ENCODE measurements at places on chromosomes 4 and X.

DNA sequence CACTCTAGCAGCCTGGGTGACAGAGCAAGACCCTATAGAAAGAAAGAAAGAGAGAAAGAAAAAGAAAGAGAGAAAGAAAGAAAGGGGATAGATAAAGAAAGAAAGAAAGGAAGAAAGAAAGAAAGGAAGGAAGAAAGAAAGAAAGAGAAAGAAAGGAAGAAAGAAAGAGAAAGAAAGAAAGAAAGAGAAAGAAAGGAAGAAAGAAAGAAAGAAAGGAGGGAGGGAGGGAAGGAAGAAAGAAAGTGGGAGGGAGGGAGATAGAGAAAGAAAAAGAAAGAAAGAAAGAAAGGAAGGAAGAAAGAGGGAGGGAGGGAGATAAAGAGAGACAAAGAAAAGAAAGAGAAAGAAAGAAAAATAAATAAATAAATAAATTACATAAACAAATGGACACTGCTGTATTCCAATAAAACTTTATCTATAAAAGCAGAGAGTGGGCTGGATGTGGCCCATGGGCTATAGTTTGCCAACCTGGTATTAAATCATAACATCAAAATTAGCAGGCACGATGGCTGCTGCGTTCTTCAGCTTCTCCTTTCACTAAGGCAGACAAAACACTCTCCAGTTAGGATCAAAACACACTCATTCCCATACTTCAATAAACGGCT, 165.0 kb downstream of the ZNF674 start:
- no peak for DNase-seq

- DNase-seq: no peak
Observed at GRCh38 chr4:110781944-110782343, 159.1 kb upstream of the PITX2 start.

- DNase-seq: no peak
Observed at GRCh38 chr4:36549992-36550391, 268.6 kb downstream of the DTHD1 start.

DNA sequence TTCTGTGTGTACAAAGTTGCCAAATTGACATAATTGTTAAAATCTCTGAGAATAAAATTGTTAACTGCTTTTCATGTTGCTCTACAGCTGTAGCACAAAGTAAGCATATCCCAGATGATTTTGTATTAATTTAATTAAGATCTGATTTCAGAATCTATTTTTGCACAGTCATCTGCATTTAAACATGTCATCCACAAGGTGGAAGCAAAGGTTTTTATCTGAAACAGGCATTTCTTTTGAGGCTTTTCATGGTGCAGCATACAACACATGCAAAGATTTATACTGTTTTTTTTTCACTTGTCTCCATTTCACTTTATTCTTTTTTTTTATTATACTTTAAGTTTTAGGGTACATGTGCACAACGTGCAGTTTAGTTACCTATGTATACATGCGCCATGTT, 51.2 kb downstream of the GC start:
- DNase-seq: no peak

- no peak for DNase-seq
Observed at GRCh38 chr4:67765401-67765800, 11.2 kb upstream of the GNRHR start.

- no peak for DNase-seq
Observed at GRCh38 chr4:181234951-181235680, 1008.1 kb upstream of the TENM3 start.

GRCh38 chrX:13571136-13571535, 1.7 kb downstream of the EGFL6 start:
- DNase-seq: no peak

GRCh38 chr4:184825141-184825895, 450 bp downstream of the ACSL1 start:
- DNase-seq: peak; percentile 55

DNA sequence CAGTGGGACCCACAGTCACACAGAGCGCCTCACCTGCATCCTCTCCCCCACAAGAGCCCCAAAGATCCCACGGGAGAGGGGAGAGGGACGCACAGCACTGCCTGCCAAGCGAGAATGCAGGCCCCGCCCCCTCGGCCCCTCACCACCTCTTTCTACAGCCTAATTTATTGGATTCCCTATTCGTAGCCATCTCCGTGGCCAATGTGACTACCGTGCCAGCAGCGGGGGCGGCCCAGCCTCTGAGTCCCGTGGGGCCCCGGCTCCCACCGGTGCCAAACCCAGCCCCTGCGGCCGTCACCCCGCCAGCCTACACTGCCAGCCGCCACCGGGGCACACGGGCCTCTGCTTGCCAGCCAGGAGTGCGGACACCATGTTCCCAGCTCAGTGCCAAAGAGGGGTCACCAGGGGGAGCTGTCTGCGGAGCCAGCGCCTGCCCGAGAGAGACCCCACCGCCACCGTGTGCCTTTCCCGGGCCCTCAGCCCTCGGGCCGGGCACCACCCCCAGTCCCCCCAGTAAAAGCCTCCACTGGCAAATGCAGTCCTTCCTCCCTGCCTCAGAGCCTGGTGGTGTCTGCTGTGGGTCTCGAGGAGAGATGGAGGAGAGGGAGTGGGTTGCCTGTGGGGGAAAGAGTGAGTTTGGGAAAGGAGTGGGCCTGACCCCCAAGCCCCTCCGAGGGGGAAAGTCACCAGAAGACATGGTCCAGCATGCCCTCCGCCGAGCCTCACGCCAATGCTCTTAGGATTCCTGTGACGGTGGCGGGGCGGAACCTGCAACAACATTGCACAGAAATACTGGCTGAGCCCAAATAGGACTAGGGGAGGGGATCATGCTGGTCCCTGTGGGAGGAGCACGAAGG, 19.6 kb upstream of the PLXNB3 start:
- no peak for DNase-seq

DNA sequence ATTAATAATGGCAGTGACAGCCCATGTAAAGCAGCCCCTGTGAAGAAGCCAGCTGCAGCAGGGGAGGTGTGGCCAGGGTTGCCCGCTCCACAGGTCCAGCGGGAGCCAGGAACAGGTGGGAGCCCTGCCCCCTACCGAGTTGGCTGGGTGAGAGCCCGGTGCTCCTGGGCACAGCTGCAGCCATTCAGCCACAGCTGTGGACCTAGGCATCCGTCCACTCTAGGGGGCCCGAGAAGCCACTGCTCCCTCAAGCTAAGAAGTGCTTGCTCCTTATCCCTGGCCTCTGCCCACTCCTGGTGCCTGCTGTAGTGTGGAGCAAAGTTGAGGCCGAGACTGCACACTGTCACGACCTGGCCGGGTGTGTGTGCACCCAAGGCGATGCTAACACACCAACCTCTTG, 1469.0 kb downstream of the PCDH7 start:
- no peak for DNase-seq

- DNase-seq: no peak
Observed at GRCh38 chrX:127390316-127390715, 570.8 kb downstream of the PRR32 start.

- no peak for DNase-seq
Observed at GRCh38 chrX:72367516-72367915, 61.8 kb upstream of the CITED1 start.

DNA sequence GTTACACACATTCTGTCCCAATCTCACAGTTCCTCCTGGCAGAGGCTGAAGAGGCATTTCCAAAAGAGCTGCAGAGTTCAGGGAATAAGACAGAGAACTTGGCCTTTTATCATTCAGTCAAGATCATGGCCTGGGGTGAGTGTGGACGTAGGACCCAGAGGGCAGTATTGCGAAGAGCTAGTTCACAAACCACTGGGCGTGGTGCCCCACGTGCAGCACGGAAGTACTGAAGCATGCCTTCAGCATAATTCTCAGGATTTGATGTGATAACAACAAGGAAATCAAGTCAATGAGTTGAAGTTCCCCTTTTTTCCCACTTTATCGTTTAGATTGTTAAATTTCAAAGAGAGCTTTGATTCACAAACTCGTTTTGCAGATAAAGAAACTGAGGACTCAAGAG, 117.7 kb downstream of the RELL1 start:
- no peak for DNase-seq

DNA sequence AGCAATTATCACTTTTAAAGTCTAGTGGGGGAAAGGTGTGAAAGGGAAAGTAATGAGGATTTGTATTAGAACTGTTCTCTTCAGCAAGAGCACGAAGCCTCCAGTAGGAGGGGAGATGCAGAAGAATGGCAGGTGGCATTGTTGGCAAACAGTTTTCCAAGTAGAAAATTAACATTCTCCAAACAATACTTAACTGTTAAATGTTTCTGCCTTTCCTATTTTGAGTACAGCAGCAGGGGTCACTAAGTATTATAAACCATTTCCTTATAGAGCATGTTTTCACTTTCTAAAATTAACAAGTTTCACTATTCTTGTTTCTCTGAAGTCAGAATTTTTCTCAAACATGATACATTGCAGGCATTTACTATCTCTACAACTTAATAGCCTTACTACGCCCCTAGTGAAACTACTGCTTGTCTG, 58.7 kb downstream of the LEF1 start:
- no peak for DNase-seq

DNA sequence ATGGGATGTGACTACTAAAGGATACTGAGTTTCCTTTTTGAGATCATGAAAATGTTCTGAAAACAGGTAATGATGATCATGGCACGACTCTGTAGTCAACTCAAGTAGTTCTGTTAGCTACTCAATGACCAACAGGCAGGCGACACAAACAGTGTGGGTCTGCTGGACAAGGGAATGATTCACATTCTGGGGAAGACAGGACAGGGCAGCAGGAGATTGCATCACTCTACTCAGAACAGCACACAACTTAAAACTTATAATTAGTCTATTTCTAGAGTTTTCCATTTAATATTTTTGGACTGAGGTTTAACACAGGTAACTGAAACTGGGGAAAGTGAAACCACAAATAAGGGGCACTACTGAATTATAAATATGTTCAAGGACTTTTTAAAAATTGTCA, 365.2 kb downstream of the PRDM5 start:
- no peak for DNase-seq

GRCh38 chr4:99918656-99919055, 24.4 kb upstream of the LAMTOR3 start:
- no peak for DNase-seq

- no peak for DNase-seq
Observed at GRCh38 chr4:98433691-98434090, 172.5 kb downstream of the RAP1GDS1 start.

GRCh38 chrX:100636321-100636991, at the start of gene TSPAN6:
Gene TSPAN6 (minus strand): TSS chrX:100636806. CDS start chrX:100636694, 112 bp downstream.
- peak; percentile 80 for DNase-seq

DNA sequence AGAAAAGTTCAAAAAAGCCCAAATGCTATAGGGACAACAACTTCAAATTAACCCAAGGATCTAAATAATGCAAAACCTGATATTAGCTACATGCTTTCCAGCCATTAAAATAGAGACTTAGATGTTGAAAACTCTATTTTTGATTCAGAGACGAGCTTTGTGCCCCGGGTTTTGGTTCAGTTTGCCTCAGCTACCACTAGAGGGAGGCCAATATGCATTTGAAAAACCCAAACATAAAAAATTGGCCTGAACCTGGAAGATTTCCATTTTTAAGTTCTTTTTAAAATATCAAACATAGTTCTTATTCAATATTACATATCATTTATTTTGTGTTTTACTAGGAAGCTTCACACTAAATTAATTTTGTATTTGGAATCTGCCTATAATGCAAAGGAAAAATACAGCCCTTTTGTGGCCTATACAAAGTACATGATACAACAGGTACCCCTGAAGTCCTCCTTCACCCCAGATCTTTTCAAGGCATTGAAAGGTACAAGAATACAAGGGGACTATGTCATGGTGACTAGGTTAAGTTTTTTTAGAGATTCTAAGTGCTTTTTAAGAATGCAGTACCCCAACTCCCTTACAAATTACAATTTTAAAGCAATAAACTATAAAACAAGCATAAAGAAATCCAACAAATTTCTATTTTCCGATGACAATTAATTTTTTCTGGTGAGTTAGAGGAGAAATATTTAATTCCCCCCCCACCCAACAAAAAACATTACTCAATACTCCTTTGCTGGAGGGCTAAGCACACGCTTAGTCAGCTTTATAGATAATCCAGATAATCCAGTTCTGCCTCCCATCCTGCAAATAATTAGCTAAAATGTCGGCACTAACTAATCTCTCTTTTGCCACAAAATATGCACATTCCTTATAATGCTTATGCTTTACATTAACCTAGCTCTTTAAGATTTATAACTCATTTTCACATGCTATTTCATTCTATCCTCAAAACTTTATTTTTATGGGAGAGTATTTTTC, 97.7 kb upstream of the PTPN13 start:
- DNase-seq: peak; percentile 48

GRCh38 chr4:168758351-168758876, 251.6 kb downstream of the CBR4 start:
- no peak for DNase-seq

- peak; percentile 51 for DNase-seq
Observed at GRCh38 chrX:150575419-150575814, 7.0 kb downstream of the MTM1 start.

GRCh38 chr4:23900636-23901035, 10.8 kb upstream of the PPARGC1A start:
- DNase-seq: no peak

DNA sequence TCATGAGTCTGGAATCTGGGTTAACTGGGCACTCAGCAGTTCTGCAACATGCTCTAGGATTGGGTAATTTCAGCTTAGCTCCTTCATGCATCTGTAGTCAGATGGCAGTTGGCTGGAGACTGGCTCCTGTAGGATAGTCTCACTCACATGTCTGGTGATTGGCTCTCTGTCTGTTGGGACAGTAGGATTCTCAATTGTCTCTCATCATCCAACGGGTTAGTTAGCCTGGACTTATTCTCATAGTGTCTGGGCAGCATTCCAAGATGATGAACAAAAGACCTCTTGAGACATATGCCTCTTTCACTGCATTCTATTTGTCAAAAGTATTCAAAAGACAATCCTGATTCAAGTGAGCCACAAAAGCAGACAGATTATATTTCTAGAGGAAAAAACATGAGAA, 795.6 kb upstream of the GALNTL6 start:
- no peak for DNase-seq

- no peak for DNase-seq
Observed at GRCh38 chrX:130896802-130897501, 6.1 kb downstream of the ENOX2 start.

DNA sequence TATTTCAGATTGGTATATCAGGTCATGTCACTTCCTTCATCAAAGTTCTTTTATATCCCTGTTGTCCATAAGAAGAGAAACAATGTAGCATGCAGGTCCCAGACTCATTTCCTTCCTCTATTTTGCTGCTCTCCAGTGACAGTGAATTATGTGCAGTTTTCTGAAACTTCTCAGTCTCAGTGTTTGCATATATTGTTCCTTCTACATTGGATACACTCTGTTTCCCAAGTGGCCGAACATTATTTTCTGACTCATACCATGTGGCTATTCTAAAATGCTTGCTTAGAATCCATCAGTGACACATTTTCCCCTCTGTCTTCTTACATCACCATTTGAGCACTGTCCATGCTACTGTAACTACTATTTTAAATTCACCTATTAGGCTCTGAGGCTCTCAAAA, 305.7 kb downstream of the PDHA2 start:
- DNase-seq: no peak

- DNase-seq: no peak
Observed at GRCh38 chr4:4666187-4666586, 124.3 kb upstream of the STX18 start.

DNA sequence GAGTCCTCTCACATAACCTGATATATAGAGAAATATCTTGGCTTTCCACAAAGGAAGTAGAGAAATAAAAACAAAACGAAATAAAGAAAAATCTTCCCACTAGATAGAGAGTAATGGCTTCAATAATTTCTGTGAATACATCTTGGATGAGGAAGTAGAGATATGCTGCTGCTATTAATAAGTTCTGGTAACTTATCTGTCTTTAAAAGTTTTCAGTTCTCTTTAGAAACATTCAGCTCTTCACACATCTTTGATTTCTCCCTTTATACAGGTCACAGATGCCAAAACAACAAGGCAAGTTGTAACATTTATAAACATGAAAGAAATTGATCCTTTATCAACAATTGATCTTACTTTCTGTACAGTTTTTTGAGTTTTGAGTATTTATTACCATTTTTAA, 615.8 kb downstream of the TRAM1L1 start:
- DNase-seq: no peak
